A549 treated with Hydrocortisone at 1 μM for 4 hours (cell line): ENCODE measurements at places on chromosomes 7 and 10. TPM values are rescaled to one million over a fixed set of nuclear protein-coding genes. Genes with fewer than 3 reads are reported as not detected.

The STEAP1 gene
- 14.6 to 17.1 TPM (median 16.1 TPM) in 5 replicates for total RNA-seq

The PIP gene
- total RNA-seq, result 0.35 to 0.64 TPM in 2 of 5 replicates, not detected in the others

The NPFFR1 gene
- not detected in 5 replicates for total RNA-seq

The FOXP2 gene
- not detected in 5 replicates for total RNA-seq

The EIF5AL1 gene
- 1.9 to 3.4 TPM (median 2.3 TPM) in 5 replicates for total RNA-seq

The PRF1 gene
- total RNA-seq, result 0.03 TPM in 1 of 5 replicates, not detected in the others

The CTTNBP2 gene
- total RNA-seq, result 0.18 to 0.54 TPM (median 0.40 TPM) in 5 replicates

The SPDYE11 gene
- total RNA-seq, result not detected in 5 replicates

The ARHGEF35 gene
- 0.37 to 0.68 TPM (median 0.39 TPM) in 5 replicates for total RNA-seq

The NPY4R gene
- 24.7 to 53.5 TPM (median 40.8 TPM) in 5 replicates for total RNA-seq

The CUEDC2 gene
- 60.2 to 67.8 TPM (median 64.1 TPM) in 5 replicates for total RNA-seq

The FGFBP3 gene
- total RNA-seq, result 2.1 to 2.6 TPM (median 2.5 TPM) in 5 replicates

The C7orf57 gene
- total RNA-seq, result 0.12 to 0.31 TPM (median 0.26 TPM) in 5 replicates

The MYPN gene
- 2.2 to 2.9 TPM (median 2.6 TPM) in 5 replicates for total RNA-seq

The NODAL gene
- total RNA-seq, result not detected in 5 replicates

The CLEC5A gene
- total RNA-seq, result not detected in 5 replicates

The LIPJ gene
- not detected in 5 replicates for total RNA-seq

The FZD8 gene
- total RNA-seq, result 3.6 to 5.3 TPM (median 4.9 TPM) in 5 replicates
